Mesenteric fat pad (tissue), 1 donor: ENCODE measurements at places on chromosomes 6 and 20.

DNA sequence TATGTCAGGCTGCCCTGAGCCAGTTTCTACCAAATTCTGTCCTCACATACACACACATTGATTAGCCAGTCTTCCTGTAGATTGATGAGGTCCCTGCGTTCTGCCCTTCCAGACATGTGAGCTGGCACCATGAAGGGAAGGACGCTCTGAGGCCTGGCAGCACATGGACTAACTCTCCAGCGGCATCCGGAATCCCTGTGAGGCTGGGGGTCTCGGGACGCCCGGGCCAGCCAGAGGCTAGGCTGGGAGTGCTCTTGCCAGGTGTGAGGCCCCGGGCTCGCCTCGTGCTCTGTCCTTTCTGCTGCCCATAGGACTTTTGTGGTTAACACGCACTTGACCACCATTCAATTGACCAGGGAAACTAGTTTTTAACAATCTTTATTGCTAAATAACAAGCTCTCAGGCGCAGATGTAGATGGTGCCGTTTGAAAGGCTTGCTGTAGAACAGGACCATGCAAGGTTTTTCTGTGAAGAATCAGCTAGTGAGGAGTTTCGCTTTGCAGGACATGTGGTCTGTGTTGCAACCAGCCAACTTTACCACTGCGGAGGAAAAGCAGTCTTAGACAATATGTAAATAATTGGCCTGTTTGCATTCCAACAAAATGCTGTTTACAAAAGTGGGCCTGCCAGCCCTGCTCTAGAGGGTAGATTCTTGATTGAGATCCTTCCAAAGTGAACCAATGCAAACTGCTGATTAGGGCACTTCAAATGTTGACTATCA, 29.3 kb downstream of the FOXF2 start:
- DNase-seq: no peak

- DNase-seq: no peak
Observed at GRCh38 chr6:34350137-34350933, 42.1 kb downstream of the NUDT3 start.

DNA sequence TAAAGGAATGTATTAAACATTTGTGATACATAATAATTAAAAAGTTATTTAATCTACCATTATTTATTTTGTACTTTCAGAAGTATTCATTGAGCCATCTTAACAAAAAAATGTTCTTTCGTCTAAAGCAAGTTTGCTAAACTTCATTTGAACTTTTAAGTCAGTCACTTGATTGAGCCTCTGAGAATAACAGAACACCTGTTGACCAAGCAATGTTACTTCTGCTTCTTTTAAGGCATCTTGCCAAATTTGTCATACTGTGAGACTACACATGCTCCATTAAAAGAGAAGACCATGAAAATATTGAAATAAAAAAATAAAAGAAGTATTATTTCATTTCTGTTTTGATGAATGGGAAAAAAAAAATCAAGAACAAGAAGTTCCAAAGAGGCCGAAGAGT, 141.8 kb upstream of the BMP5 start:
- DNase-seq: no peak

DNA sequence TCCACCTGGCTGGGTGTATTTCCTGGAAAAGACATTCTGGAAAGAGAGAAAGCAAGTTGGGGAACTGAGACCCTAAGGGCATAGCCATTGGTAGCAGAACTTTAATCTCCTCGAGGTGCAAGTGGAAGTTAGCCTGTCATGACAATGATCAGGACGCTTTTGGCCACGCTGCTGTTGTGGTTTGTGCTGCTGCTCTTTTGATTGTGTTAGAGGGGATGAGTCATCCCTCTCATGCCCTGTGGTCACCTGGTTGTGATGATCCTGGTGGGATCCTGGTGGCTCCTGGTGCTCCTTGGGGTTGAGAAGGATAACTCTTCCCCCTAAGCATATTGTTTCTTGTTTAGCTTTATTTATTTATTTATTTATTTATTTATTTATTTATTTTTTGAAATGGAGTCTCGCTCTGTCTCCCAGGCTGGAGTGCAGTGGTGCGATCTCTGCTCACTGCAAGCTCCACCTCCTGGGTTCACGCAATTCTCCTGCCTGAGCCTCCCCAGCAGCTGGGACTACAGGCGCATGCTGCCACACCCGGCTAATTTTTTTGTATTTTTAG, 350.3 kb downstream of the KIF16B start:
- no peak for DNase-seq

DNA sequence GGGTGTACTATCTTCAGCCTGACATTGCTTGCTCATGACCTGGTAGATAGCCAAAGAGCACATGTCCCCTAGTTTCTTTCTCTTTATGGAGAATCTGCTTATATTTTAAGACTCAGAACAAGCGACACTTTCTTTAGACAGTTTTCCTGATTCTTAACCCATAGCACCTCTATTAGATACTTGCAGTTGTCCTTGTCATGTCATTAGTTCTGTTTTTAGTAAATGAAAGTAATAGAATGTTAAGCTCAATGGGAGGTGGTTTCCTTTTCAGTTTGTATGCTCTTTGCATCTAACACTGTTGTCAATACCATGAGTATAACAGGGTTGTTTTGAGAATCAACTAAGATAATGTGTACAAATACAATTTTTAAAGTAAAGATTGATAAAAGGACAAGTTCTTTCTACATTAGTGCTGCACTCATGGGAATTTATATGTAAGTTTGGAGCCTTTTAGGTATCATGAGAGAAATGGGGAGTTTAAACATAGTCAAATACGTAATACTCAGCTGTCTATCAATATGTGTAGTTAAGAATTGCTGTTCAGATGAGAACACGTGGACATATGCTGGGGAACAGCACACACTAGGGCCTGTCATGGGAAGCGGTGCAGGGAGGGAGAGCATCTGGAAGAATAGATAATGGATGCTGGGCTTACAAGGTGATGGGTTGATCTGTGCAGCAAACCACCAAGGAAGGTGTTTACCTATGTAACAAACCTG, 124.3 kb downstream of the GRM1 start:
- DNase-seq: no peak

DNA sequence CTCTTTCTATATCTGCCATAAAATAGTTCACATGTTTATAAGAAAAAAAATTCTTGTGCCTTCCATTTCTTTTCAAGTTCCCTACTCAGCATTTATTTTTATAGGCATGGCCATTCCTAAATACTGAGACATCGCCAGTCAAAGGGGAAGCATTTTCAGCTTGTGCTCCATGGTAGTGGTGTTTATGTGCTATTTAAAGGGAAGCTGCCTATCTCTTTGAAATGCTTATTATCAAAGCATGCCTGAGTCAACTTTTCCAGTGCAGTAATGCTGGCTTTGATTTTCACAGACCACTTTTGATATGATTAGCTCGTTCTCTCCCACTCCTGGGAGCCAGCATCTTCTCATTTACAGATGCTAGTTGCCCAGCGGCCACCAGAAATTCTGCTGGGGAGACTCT, 124.1 kb upstream of the RIN2 start:
- no peak for DNase-seq

GRCh38 chr20:30610751-30611150, 646.7 kb upstream of the DEFB115 start:
- peak; percentile 64 for DNase-seq

DNA sequence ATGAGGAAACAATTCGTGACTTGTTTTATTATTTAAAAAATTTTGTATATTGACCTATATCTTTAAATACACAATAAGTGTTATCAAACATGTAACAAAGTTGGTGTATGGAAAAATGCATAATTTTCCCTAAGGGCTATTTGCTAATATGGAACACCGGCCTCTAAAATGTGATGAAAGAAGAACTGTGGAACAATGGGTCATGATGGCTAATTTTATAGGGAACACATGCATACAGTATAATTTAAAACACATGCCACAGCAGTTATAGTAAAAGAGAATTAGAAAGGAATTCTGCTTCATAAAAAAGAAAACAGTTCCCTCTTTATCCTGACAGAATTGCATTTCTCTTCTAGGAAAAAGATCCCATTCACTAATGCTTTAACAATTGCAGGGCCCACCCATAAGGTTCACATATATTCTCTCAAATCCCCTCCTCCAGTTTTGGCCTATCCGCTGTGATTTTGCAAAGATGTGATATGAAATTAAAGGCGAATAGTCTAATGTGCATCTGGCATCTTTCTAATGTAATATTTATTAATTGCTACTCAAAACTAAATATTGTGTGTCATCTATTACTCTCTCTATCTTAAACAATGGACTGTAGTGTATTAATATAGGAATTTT, 628.1 kb upstream of the CITED2 start:
- DNase-seq: no peak

DNA sequence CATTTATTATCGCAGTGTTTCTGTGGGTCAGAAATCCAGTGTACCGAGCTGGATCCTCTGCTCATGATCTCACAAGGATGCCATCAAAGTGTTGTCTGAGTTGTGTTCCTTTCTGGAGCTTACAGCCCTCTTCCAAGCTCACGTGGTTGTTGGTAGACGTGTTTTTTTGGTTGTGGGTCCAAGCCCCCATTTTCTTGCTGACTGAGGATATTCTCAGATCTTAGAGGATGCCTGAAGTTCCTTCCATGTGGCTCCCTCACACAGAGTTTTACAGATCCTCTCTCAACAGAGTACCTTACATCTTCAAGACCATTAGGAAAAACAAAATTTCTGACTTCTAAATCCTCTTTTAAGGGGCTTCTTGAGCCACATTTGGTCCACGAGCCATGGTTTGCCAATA, 78.1 kb downstream of the TINAG start:
- DNase-seq: no peak

DNA sequence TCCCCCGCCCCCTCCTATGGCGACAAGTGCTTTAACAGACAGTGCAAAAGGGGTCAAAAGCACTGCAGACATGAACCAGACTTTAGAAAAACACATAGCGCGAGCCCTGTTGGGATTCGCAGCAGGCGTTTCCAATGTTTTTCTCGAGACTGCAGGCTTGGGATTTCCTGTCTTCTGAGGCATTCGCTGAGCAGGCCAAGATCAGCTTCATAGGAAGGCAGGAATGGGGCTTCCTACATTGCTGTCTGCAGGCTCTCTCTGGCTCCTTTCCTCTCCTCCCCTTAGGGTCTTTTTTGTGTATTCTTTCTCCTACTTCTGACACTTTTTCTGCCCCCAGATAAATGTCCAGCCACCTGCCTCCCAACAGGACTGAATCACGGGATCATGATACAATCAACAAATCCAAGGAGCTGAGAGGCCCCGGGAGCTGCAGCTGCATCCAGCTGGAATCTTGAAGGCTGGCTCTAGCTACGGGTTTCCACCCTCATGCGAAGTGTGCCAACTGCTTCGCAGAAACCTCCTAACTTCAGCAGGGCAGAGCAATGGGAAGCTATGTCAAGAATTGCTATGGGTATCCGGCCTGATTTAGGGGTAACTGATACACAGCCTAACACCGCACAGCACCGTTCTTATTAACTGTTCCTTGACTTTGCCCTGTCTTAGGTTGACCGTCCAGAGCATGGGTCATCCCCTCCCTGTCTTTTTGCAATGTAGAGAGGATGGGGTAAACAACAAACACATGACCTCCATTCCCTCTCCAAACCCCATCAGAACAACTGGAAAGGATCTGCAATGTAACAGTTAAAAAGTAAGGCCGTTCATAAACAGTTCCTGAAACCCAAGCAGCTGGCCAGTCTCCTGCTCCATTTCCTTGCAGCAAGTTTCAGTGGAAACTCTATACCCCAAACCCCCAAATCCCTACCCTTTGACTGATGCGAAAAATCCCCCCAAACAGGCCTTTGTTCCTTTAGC, 31.5 kb downstream of the SNX5 start:
- DNase-seq: no peak

DNA sequence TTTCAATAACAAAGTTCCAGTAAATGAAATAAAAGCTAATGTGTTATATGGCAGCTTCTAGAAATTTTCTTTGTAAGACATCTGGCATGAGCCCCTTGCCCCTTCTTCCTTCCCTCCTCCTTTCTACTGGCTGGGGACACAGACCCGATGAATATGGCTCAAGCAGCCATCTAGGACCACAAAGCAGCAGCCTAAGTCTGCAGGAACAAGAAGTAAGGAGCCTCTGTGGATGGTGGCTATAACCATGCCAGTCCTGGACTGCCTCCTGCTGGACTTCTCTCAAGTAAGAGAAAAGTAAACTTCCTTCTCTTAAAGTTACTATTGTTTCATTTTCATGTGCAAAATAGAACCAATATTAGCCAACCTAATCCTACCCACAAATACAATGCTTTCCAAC, 114.9 kb upstream of the DST start:
- DNase-seq: no peak

GRCh38 chr20:16707674-16708073, 22.2 kb upstream of the SNRPB2 start:
- DNase-seq: no peak

DNA sequence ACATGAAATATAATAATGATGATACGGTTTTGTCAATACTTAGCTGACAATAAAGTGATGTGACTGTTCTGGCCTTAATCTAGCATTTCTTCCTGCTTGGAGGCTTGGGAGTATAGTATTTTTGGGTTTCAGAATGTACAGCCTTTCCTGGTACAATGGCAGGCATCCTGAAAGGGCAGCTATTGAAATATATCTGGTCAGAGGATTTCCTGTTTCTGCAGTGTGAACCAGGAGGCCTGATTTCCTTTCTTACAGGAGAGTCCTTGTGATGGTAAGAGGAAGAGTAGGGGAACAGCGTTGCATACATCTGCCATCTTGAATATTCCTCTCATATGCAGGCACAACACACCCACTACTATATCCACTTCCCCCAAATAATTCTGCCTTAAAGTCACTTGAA, 93.7 kb downstream of the MYO6 start:
- no peak for DNase-seq

GRCh38 chr6:63904650-63905248, 269.1 kb downstream of the PHF3 start:
- DNase-seq: no peak

- peak; percentile 97 for DNase-seq
Observed at GRCh38 chr6:31815025-31815838, at the start of the genes HSPA1A and HSPA1L. Gene HSPA1A (plus strand): TSS chr6:31815543. CDS start chr6:31815757, 214 bp downstream. Gene HSPA1L (minus strand): TSS chr6:31815283. CDS start chr6:31811972, 3,311 bp downstream.

DNA sequence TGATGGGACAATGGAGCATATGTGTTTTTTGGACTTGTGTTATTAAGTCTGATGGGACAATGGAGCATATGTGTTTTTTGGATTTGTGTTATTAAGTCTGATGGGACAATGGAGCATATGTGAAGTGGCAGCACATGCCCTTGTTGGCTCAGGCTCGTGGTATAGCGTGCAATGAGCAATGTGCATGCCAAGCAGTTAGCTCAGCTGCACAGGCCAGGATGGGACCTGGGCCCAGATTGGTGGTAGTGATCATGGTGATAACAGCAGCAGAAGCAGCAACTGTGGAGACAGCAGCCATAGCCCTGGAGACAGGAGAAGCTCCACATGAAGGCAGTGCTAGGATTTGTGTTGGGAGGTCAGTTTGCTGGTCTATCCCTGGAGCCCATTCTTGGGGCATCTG, 61.1 kb downstream of the IL20RA start:
- DNase-seq: no peak

DNA sequence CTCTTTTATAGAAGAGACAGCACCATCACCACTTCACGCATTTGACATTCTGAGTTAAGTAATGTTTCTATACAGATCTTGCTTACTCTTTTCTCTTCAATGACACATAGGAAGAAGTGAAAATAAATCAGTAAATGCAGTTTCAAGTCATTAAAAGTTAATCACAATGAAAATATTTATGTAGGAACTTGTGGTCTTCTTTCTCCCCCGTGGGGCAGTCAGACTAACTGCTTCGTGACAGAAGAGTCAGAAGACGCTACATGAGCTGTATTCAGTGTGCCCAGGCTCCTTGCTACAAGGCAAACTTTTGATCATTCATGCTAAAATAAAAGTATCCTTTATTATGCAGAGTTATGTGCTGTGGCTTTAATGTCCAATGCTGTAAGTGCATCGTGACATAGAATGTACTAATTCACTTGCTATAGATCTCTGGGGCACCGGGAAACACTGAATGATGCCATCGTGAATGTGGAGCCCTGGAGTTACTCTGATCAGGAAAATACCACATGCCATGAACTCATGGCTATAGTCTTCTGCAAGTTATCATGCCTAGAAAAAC, 117.8 kb upstream of the TRAF3IP2 start:
- DNase-seq: no peak
